Ascending aorta (tissue), 2 donors: ENCODE measurements at places on chromosomes 5 and 9. TPM values are rescaled to one million over a fixed set of nuclear protein-coding genes. Genes with fewer than 3 reads are reported as not detected.

Gene DRD1
- 0.11 TPM for total RNA-seq

Gene FAM221B
- not detected for total RNA-seq

Gene ADAMTSL2
- total RNA-seq, result 3.4 TPM

Gene CFAP157
- not detected for total RNA-seq

Gene GRIN3A
- total RNA-seq, result not detected

Gene SLC28A3
- not detected for total RNA-seq

Gene LCN15
- total RNA-seq, result not detected

Gene TAF1L
- total RNA-seq, result not detected

Gene GABRA1
- not detected for total RNA-seq

DNA sequence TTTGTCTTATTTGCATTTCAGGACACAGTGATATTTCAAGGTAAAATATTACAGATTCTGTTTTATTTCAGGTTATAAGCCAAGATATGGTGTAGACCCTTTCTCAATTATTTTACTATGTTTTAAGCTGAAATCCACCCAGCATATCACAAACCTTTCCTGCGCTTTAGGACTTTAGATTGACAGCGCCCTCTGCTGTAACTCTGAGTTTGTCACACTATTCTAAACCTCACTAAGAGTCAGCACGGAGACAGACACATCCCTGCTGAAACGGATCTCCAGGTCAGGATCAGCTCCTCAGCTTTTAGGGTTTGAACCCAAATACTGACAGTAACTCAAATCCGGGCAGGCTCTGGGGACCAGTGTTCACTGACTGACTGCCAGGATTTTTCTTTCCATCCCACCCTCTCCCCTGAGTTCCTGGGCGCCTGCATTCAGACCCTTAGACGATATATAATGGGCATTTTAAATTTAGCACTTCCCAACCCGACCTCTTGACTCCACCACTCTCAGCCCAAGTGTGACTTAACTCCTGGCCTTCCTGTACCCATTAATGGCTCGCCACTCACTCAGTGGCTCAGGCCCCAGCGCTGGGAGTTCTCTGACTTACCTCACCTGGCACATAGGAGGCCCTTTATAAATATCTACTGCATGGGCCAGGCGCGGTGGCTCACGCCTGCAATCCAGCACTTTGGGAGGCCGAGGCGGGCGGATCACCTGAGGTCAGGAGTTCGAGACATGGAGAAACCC is 33.5 kb downstream of the TLX3 start:
- DNase-seq, result no peak
- H3K27ac ChIP-seq, result no peak overlapping the region
- H3K4me3 ChIP-seq, result no peak overlapping the region
- no peaks in the 10 kb centered on the region for H3K4me1 ChIP-seq
- no peaks in the 10 kb centered on the region for H3K27me3 ChIP-seq

GRCh38 chr5:160555971-160556631 is 134.4 kb downstream of the PTTG1 start:
- no peaks in the 10 kb centered on the region for H3K4me1 ChIP-seq
- no peak overlapping the region for H3K4me3 ChIP-seq
- H3K36me3 ChIP-seq, result no peaks in the 10 kb centered on the region
- H3K27me3 ChIP-seq, result no peaks in the 10 kb centered on the region

DNA sequence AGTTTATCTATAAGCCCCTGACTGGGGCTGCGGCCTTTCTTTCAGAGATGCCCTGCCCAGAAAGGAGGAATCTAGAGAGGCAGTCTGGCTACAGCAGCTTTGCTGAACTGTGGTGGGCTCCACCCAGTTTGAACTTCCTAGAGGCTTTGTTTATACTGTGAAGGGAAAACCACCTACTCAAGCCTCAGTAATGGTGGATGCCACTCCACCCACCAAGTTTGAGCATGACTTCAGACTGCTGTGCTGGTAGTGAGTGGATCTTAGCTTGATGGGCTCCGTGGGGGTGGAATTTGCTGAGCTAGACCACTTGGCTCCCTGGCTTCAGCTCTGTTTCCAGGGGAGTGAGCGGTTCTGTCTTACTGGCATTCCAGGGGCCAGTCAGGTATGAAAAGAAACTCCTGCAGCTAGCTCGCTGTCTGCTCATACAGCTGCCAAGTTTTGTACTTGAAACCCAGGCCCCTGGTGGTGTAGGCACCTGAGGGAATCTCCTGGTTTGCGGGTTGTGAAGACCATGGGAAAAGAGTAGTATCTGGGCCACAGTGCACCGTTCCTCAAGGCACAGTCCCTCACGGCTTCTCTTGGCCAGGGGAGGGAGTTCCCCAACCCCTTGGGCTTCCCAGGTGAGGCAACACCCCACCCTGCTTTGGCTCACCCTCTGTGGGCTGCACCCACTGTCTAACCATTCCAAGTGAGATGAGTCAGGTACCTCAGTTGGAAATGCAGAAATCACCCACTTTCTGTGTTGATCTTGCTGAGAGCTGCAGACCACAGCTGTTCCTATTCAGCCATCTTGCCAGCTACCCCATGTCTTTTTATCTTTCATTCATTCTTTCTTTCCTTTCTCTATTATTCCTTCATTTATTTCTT is 211.8 kb upstream of the C9orf72 start:
- H3K36me3 ChIP-seq, result no peaks in the 10 kb centered on the region
- no peak overlapping the region for H3K27ac ChIP-seq
- no peaks in the 10 kb centered on the region for H3K4me1 ChIP-seq
- no peak for DNase-seq
- H3K27me3 ChIP-seq, result no peaks in the 10 kb centered on the region

- DNase-seq, result no peak
- no peak overlapping the region for H3K4me3 ChIP-seq
- H3K27me3 ChIP-seq, result no peaks in the 10 kb centered on the region
- no peak overlapping the region for H3K27ac ChIP-seq
- H3K36me3 ChIP-seq, result no peaks in the 10 kb centered on the region
Measured at GRCh38 chr5:41519801-41520200, 9.4 kb upstream of the PLCXD3 start.

DNA sequence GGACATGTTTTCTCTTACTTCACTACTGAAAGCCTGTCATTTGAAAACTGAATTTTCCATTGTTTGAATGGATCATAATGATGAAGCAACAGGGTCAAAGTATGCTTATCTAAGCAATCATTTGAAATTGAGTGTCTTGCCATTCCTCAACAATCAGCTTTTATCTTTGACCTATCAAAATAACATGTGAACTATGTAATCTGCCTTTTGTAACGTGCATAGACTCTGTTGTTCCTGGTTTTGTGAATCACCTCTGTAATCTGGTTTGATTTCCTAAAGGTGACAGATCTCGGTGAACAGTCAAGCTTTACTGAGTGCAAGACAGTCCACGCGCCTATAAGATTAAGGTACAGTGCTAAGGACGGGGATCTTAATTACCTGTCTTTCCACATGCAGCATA is 3.3 kb downstream of the MEF2C start:
- peaks cover 3% of the 10 kb centered on the region for H3K4me1 ChIP-seq
- no peaks in the 10 kb centered on the region for H3K27me3 ChIP-seq
- peak overlapping the region; percentile 83 for H3K4me3 ChIP-seq
- H3K36me3 ChIP-seq, result no peaks in the 10 kb centered on the region

- peak overlapping the region; percentile 57 for H3K27ac ChIP-seq
- no peaks in the 10 kb centered on the region for H3K36me3 ChIP-seq
- peaks cover 10% of the 10 kb centered on the region for H3K4me1 ChIP-seq
- no peak for DNase-seq
- no peak overlapping the region for H3K4me3 ChIP-seq
Measured at GRCh38 chr5:171521219-171521633, 101.8 kb downstream of the FGF18 start.

DNA sequence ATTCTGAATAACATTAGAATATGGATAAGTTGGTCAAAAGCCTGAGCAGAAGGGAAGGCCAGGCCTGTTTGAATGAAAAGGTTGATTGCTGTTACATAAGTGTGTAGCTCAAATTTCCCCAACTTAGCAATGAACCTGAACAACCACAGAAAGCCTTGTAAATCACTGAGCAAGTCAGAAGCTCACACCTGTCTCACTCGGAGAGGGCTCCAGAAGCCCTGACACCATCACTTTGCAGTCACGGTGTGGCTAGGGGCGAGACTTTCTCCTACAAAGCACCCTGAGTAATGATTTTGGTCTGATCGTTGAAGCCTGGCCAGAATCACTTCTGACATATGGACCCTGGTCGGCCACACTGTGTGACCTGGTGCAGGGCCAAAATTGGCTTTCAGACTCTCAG is 62.0 kb downstream of the MTX3 start:
- no peak overlapping the region for H3K27ac ChIP-seq
- H3K4me1 ChIP-seq, result no peaks in the 10 kb centered on the region
- DNase-seq, result no peak
- H3K27me3 ChIP-seq, result no peaks in the 10 kb centered on the region
- H3K4me3 ChIP-seq, result no peak overlapping the region

DNA sequence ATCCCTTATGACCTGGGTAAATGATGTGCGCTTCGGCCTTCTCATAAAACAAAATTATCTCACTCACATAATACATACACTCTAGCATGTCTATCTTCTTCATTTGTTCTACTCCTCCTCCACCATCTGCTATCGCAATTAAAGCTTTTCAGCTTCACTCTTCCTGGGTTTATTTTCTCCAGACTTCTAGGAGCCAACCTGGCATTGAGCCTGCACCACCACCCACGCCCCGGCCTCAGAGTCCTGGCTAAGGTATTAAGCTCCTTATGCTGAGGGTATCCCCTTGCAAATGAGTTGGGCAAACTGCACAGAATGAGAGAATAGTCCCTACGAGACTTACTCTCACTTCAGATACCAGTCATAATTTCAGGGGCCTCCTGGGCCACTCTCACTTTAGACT is 236.1 kb upstream of the CDH12 start:
- no peak for DNase-seq
- no peaks in the 10 kb centered on the region for H3K27me3 ChIP-seq
- no peak overlapping the region for H3K4me3 ChIP-seq

DNA sequence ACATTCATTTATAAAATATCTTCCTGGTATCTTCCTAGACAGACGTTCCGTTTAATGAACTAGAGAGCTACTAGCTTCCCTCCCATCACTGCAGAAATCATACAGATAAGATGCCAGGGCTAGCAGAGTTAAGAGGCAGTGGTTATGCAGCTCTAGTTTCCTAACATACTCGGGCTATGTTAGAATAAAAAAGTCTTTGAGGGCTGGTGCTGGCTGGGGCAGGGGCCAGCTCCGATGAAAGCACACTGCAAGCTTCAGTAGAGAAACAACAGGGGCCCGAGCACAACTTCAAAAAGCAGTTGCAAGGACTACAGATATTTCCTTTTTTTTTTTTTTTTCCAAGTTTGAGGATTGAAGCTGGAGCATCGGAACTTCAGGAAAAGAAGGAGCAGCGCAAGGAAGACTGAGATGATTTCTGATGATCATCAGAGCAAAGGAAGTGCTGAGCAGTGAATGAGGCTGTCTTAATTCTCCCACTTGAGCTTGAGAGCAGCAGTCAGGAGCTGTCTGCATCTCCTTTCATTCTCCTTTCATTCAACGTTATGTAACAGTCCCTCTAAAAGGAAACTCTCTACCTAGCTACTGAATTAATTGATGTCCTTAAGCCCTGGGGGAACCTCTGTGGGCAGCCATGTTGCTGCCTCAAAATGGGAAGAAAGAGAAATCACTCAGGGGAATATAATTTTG is 47.6 kb upstream of the ADCY2 start:
- H3K27ac ChIP-seq, result no peak overlapping the region
- DNase-seq, result no peak
- H3K27me3 ChIP-seq, result no peaks in the 10 kb centered on the region
- H3K4me1 ChIP-seq, result no peaks in the 10 kb centered on the region
- no peak overlapping the region for H3K4me3 ChIP-seq

DNA sequence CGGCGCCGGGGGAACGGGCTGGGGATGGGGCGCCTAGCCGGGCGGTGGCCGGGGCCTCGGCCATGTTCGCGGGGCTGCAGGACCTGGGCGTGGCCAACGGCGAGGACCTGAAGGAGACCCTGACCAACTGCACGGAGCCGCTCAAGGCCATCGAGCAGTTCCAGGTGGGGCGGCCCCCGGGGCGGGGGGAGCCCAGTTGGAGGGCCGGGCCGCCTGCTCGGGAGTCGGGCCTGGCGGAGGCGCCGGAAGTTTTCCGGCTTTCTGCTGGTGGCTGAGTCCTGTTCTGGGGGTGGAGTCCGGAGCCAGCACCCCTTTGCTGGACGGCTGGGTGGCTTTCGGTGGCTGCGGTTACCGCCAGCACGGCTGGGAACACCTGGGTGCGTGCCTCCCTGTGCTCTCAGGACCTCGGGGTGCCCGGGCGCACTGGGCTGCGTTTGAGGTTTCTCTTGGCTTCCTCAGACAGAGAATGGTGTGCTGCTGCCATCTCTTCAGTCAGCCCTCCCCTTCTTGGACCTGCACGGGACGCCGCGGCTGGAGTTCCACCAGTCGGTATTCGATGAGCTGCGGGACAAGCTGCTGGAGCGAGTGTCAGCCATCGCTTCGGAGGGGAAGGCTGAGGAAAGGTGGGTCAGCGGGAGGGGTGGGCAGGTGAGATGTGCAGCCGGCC is 454 bp downstream of the NELFB start:
- H3K27ac ChIP-seq, result peak overlapping the region; percentile 50
- H3K27me3 ChIP-seq, result no peaks in the 10 kb centered on the region

DNA sequence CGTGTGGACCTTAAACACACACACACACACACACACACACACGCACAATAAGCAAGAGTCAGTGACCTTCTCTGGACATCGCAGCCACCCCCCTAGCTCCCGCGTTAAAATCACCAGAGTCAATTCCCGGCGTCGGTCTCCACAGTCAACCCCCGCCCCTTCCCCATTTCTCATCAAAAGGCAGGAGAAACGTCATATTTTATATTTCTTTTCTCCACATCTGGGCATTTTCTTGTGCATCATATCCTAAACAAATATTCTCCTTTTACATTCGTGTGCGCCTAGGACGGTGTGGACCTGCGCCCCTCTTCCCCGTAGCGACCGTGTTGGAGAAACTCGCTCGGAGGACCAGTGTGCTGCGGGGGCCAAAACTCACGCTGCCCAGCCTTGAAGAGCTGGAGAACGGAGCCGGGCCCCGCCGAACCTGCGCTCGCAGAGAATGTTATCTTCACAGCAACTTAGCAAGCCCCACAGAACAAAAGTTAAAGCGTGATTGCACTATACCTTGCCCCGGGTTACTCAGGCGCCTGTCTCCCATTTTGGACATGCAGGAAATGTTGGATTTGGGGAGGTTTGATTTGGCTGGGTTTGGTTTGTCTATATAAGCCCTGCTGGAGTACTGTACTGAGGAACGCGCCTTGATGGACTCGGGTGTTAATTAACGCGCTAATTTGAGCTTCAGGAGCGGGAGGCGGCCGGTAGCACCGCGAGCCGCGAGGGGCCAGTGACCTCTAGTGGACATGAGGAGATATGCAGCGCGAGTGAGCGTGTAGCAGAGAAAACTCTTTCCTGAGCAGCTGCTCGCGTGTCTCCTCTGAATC is 192.4 kb downstream of the MEF2C start:
- H3K4me1 ChIP-seq, result peaks cover 15% of the 10 kb centered on the region
- peak overlapping the region; percentile 52 for H3K4me3 ChIP-seq
- no peaks in the 10 kb centered on the region for H3K36me3 ChIP-seq
- peak; percentile 85 for DNase-seq
- H3K27me3 ChIP-seq, result peaks cover 46% of the 10 kb centered on the region
- no peak overlapping the region for H3K27ac ChIP-seq

DNA sequence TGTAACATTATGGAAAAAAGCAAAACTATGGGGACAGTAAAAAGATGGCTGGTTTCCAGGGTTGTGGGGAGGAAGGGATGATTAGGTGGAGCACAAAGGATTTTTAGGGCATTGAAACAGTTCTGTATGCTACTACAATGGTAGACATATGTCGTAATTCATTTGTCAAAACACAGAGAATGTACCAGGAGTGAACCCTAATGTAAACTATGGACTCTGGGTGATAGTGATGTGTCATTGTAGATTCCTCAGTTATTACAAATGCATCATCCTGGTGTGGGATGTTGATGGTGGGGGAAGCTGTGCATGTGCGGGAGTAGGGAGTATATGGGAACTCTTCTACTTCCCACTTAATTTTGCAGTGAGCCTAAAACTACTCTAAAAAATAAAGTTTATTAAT is 135.0 kb upstream of the GABRP start:
- no peak overlapping the region for H3K4me3 ChIP-seq
- DNase-seq, result no peak
- H3K36me3 ChIP-seq, result no peaks in the 10 kb centered on the region
- no peak overlapping the region for H3K27ac ChIP-seq
- H3K27me3 ChIP-seq, result no peaks in the 10 kb centered on the region
